ENCODE measurements at places on chromosomes 7 and 10.

DNA sequence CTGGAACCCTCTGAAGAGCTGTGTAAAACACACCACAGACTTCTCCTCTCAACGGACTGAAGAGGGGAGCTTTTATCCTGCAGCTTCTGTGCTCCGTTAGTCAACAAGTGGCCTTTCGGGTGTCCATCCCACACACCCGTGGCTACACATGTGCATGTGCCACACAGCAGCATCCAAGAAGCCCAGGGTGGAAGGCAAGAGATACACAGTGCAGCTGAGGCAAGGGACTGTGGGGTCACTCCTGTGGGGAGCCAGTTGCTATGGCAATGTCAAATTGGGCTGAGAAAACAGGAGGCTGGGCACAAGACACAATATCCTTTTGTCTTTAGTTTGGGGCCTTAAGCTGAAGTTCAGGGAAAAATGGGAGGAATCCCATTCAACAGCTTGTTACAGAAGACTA is 28.7 kb downstream of the NET1 start:
- DNase-seq: no peak

DNA sequence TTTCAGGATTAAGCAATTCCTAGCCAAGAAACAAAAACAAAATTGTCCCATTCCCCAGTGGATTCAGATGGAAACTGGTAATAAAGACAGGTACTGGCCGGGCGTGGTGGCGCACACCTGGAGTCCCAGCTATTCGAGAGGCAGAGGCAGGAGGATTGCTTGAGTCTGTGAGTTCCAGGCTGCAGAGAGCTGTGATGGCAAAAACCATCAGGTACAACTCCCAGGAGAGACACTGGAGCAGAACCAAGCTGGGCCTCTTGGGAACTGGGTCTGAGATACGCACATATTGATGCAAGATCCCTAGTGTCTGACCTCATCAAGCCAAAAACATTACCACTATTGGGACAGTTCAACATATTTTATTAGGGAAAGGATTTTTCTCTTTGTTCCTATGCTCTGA is 84.0 kb upstream of the ANLN start:
- no peak for DNase-seq

DNA sequence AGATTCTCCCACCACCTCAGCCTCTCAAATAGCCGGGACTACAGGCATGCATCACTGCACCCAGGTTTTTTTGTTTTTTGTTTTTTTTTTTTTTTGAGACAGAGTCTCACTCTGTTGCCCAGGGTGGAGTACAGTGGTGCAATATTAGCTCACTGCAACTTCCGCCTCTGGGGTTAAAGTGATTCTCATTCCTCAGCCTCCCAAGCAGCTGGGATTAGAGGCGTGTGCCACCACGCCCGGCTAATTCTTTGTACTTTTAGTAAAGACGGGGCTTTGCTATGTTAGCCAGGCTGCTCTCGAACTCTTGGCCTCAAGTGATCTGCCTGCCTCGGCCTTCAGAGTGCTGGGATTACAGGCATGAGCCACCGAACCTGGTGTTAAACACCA is 107.5 kb upstream of the KIF5B start:
- DNase-seq: no peak

DNA sequence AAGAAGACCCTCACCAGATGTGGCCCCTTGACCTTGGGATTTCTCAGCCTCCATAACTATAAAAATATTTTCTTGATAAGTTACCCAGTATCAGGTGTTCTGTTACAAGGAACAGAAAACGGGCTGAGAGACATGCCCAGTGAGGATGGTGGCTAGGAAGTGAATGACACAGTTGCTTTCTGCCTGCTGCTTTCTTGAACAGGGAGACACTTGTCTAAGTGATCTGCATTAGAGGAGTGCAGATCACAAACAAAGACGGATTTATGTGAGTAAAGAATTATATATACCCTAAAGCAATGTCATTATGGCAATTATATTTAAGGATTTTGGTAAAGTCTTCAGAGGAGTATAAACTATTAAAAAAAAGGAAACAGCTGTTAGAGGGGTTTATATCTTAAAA is 169.2 kb upstream of the AHR start:
- DNase-seq: no peak
